ENCODE measurements at places on chromosomes 5 and 9.
A peak's percentile ranks its signal among the peaks of the same experiment; 100 is the strongest.

DNA sequence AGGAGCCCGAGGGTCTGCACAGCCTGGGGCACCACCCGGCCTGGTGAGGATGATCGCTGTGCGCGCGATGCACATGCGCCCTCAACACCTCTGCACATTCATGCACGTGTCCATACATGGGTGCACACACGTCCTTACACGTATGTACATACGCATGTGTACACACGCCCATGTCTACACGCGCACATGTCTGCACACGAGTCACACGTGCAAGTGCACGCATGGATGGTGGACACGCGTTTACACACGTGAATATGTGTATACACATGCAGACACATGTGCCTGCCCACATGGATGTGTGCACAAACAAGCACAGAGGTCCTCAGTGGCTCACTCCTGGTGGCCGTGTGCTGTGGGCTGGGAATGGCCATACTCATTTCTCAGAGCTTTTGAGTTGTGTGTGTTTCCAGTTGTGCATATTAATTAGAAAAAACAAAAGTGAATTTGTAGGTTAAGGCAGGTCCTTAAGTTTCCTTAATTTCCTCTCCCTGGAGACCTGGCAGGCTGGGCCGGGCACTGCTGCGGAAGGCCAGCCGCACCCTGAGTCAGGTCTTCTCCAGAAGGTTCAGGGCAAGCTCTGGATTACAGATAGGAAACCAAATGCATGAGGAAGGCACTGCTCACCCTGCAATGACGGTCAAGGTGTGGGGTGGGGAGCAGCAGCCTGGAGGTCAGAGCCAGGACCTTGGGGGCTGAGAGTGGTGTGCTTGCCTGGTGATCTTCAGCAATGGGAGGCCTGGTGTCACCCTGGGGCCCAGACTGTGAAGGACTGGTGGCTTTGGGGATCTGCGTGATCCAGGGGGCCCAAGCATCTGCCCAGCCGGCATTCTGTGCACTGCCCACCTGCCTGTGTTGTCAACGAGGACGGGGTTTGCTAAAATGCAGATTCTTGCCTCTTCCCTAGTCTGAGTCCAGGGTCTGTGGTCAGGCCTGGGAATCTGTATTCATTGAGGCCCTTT lies 1.3 kb upstream of the RNU6ATAC start:
- peak; percentile 19 for DNase-seq

DNA sequence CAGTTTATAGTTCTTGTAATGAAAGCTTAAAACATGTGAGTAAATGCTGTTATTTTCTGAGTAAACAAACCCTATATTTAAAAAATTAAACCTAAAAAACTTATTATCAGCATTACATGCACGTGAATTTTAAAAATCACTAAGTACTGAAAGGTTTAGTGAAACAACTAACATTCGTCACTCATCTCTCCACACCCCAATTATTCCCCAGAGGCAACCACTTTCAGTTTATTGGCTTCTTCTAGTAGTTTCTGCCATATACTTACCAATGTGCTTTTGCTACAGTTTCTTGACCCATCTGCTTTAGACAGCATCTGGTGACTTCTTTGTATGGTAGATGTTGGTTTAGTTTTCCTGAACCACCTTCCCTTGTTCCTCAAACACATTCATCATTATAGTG lies 58.1 kb downstream of the ANGPTL2 start:
- no peak for DNase-seq

DNA sequence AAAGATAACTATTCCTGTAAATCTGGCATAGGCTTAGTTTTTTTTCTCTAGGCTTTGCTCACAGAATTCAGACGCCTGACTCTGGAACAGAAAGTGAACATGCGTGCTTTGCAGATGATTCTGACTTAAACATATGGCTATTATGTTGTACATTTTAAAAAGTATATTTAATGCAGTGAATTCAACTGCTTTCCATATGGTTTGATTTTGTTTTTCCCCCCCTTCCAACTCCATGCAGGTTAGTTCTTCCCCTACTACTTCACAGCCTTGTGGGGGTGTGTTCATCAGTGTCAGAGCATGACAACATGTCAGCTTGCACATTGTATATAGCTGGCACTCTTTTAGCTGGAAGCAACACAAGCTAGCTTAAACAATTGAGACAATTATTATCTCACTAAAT lies 226.8 kb downstream of the TMEM167A start:
- DNase-seq = no peak

DNA sequence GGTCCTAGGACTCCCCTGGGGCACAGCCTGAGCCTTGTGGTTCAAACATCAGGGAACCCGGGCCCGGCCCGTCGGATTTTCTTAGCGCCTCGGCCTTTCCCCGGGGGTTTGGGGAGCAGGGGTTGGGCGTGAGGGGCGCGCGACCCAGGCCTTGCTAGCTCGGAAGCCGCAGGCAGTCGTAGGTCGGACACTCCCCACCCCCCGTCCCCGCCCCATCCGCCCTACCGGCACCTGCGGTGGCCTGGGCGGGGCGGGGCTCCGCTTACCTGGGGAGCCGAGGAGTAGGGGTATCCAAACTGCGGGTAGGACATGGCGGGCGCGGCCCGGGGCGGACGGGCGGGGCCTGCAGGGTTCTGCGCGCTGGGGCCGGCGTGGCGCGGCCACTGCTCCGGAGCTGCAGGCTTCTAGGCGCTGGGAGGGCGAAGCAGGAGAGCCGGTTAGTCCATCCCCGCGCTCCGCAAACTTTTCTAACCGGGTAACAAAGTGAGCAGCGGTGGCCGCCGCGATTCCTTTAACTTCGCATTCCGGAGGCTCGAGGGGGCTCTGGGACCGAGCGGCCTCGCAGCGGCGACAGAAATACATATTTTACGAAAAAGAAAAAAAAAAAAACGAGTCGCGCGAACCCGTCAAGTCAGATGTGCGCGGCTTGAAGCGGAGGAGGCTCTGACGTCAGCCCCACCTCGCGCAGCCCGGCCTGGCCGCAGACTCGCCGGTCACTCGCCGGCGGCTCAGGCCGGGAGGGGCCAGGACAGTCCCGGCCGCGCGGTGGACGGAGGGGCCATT lies at the start of gene IRX4:
IRX4 (minus strand) TSS at position 589 of the 783 bp plus-strand sequence; CDS start at position 311, 278 bp downstream.
- no peak for DNase-seq

- DNase-seq = no peak
Measured at GRCh38 chr9:89822996-89823395, 218.2 kb downstream of the GADD45G start.

DNA sequence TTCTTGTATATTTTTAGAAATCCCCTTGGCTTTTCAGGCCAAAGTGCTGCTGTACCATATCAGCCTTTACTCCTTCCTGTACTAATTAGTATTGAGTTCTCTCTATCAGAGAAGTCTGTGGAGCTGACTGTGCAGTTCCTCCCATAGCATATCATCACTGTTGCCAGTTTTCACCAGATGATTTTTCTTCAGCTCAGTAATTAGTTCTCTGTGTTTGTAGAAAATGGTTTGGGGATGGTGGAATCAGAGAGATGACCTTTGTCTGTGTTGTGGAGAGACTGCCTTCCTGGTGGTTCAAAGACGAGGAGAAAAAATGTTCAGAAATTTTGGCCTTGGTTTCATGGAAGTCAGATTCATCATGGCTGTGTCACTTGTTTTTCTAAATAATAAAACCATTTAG lies 227.5 kb upstream of the ACTBL2 start:
- DNase-seq = no peak

DNA sequence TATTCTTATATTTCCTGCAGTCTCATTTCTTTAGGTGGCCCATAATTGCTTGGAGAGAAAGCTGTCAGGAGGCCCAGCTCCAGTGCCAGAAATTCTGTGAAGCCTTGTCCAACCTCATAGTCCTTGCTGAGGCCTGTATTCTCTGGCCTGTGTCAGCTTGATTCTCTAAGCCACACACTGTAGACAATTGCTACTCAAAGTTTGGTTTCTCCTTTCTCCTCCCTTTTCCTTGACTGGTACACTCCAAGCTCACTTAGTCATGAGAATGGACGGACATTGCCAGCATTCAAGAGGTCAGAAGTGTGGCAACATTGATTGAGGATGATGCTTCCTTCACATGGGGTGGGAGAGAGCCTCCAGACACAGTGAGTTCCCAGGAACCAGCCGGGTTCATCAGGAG lies 71.3 kb upstream of the CXCL14 start:
- DNase-seq = no peak

- DNase-seq = no peak
Measured at GRCh38 chr5:68452286-68452685, 236.7 kb downstream of the PIK3R1 start.

DNA sequence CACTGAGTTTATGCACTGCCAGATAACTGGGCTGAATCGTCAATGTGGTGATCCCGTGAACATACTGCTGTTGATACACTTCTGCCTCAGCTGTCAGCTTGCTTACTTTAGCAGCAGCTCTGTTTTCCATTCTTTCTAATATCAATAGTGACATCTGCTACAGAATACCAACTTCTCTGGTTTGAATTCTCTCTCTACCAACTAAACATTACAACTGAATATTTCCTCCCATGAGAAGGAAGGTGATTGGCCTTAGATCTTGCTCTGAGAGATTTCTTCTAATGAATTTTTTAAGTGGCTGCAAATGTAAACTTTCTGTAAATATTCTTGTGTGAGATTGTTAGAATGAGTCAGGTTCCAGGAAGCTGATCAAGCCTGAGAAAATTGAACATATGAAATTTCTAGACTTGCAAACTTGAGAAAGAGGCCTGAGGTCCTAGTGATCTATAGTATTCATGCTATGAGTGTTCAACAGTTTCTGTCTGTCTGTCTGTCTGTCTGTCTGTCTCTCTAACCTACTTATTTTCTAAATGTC lies 205.5 kb upstream of the CDKN2B start:
- no peak for DNase-seq

DNA sequence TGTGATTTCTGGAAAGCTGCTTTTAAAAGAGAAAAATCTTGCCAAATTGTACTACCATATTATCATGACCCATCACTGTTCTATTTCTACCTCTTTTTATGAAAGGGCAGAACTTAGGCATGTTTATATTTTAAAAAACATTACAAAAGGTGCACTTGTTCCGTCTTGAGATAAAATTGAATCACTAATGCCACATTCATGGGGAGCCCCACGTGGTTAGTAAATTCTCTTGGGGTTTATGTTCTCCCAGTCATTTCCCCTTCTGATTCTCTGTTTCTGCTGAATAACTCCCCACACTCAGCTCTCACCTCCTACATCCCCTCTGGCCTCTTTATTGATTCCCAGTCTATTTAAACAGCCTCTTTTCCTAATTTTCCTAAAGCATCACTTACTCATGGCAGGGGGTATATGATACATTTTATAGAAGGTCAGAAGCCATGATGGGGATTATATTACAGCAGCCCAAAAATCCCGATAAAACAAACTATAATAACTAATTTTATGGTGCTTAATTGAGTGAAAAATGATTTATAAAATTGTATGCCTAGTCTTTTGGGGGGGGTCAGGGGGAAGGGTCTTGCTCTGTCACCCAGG lies 19.7 kb upstream of the VLDLR start:
- no peak for DNase-seq

DNA sequence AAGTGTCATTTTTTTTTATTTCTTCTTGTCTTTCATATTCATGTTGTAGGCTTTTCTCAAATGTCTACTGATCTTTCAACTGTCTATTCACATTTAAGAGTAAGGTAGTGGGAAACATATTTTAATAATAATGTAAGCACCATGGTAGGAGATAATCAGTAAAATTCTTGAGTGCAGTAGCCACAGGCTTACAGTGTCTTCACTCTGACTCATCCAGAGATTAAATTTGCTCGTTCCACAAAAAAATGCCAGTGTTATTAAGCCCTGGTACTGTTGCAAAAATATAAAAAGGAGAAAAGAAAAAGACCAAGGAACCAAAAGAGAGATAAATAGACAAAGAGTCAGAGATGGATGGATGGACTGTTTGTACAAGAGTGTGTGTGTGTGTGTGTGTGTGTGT lies 43.0 kb downstream of the PARP8 start:
- DNase-seq = no peak

- no peak for DNase-seq
Measured at GRCh38 chr5:52523701-52524100, 264.0 kb upstream of the ITGA1 start.

DNA sequence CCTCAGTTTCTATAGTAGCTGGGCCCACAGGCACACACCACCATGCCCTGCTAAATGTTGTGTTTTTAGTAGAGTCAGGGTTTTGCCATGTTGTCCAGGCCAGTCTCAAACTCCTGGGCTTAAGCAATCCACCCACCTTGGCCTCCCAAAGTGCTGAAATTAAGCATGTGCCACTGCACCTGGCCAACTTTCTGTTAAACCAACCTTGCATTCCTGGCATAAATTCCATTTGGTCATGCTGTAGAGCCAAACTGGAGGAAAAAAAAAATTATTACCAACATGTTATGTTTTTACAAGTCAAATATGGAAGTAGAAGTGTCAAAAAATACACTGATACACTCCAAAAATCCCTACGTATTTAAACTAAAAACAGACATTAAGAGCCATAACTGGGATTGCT lies 54.1 kb downstream of the ERMP1 start:
- no peak for DNase-seq

GRCh38 chr5:87319469-87319868 lies 51.8 kb downstream of the RASA1 start:
- DNase-seq = no peak

DNA sequence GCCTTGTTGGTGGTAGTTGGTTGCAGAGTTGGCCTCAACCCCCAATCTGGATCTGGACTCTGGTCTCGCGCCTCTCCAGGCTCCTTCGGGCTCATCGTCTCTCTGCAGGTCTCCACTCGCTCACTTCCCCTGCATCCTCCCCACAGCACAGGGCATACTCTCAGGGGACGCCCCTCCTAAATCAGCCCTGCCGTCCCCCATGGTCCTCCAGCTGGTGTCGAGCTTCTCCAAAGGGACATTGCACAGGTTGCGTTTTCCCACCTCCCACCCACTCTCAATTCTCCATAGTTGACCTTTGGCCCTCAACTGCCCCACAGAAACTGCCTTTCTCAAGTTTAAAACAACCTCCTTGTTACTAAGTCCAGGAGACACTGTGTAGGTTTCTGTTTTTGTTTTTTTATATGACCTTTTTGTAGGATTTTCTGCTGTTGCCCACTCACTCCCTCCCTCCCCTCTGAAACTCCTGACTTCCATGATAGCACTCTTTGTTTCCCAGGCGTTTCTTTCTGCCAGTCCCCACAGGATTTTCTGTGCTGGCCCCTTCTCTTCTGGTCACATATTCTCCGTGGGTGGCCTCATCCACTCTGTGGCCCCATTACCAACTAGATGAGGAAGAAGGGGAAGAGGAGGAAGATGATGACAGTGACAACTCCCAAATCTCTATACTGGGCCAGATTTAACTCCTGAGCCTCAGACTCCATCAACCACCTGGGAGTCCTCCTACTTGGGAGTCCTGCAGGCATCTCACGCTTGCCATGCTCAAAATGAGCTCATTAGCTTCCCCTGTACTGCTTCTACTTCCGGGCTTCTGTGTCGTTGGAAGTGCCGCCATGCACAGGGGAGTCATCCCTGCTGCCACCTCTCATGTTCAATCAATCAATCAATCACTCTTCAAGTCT lies 50.3 kb downstream of the ALG2 start:
- DNase-seq = no peak

- DNase-seq = peak; percentile 75
Measured at GRCh38 chr9:128203024-128203706, at the start of gene DNM1. Gene DNM1, plus strand, starts transcription at chr9:128203379. Its CDS starts 92 bp downstream, at chr9:128203471.

GRCh38 chr5:128408622-128409021 lies 129.4 kb downstream of the FBN2 start:
- no peak for DNase-seq

DNA sequence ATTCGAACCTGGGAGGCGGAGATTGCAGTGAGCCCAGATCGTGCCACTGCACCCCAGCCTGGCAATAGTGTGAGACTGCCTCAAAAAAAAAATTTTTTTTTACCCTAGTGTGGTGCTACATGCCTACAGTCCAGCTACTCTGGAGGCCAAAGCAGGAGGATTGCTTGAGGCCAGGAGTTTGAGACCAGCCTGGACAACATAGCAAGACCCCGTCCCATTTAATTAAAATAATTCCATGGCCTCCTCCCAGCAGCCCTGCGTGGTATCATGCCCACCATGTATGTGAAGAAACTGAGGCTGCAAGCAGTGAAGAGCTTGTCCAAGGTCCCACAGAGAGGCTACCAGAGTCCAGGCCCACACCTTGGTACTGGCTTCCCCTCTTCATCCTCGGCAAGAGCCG lies 19.4 kb upstream of the PHYHD1 start:
- no peak for DNase-seq
